ENCODE measurements at places on chromosomes 3 and 15.

DNA sequence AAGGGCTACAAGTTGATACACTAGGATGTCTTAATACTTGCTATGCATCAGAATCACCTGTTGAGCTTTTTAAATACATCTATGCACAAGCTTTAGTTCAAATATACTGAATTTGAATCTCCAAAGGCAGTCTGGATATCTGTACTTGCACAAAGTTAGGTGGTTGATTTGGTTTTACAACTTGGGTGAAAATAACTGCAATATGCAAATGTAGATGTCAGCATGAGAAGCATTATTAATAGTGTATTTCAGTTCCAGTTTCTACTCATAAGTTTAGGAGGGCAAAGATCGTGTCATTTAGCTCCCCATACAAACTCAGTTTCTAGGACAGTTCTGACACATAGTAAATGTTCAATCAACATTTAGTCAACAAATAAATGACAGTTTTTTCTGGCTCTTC, 25.6 kb downstream of the IQCB1 start:
- no peak for ATAC-seq

DNA sequence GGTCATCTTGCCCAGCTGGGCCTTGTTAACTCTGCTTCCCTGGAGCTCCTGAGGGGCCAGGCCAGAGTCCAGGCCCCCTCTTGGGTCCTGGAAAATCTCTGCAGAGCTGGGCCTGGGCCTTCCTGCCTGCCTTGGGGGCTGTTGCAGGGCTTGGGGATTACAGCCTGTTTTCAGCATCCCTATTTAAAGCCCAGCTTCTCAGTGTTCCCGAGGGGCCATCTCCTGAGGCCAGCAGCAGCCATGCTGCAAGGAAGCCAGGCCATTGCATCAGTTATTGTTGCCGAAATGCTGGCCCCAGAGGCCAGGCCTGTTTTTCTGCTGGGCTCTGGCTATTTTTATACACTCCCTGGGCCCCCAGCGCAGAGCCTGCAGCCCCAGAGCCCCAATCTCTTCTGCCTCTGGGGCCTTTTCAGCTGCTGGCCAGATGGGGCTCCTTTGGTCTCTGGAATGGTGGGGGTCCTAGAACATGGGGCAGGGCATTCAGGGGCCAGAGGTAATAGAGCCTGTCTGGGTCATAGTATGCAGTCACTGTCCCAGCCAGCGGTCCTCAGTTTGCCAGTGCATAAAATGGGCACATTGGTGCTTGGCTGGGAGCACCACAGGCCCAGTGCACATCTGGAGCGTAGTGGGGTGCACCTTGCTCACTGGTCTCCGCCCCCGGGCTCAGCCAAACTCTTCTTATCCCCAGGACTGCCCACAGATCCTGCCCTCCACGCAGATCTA, 28.5 kb downstream of the PLXNA1 start:
- ATAC-seq, result no peak

GRCh38 chr15:101179341-101180153, 72.3 kb downstream of the CHSY1 start:
- peak; percentile 81 for ATAC-seq

GRCh38 chr15:70535071-70535954, 228.0 kb downstream of the UACA start:
- no peak for ATAC-seq

- ATAC-seq, result no peak
These were observed 91.6 kb downstream of the PLD1 start for GRCh38 chr3:171718493-171719185.

- ATAC-seq, result 0 out of 3 replicates have a peak, but pooled peaks have one; percentile 41
These were observed 80.7 kb upstream of the PSMD6 start for GRCh38 chr3:64104006-64104405.

GRCh38 chr15:62147551-62147950, 17.5 kb downstream of the C2CD4B start:
- no peak for ATAC-seq

Measured in SK-N-SH treated with all-trans-retinoic acid at 6 μM for 48 hours (cell line).